Activated CD4-positive, alpha-beta memory T cell treated with anti-CD3 and anti-CD28 coated beads for 36 hours (primary cell): ENCODE measurements at places on chromosomes 13 and 19. TPM values are rescaled to one million over a fixed set of nuclear protein-coding genes. Genes with fewer than 3 reads are reported as not detected.

Gene ZNF99
- total RNA-seq: not detected

Gene C19orf25
- 26.9 TPM for total RNA-seq

Gene S1PR2
- 9.8 TPM for total RNA-seq

DNA sequence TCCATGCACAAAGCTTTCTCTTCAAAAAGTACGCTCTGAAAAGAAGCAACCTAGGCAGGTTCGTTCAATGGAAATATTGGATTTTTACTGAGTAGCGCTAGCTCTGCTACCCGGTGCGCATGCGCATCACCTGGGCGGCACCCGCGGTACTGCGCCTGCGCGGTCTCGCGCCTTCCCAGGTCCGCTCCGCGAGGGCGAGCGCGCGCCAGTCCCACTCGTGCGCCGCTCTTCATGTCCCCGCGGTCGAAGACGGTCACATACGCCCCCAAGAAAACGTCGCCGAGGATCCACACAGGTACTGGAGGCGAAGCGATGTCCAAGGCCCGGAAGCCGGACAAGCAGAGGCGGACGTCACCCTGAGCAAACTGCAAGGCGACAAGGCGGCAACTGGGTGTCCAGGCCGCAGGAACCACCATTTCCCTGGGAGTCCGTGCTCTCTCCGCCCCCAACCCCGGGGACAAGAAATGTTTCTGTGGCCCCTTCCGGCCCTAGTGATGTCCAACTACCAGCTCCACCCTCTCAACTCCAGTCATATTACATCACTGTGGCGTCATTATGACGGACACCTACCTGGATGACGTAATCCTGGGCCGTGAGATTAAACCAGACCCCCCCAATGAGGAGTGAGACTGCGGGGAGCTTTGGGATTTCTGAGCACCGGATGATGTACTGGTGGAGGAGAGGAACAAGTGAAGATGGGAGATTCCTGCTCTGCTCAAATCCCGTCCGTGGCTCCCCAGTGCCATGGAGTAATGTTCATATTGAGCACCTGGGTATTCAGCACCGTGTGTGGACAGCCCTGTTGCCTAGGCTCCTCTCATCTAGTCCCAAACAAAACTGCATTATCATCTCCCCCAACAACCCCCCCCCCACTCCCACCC, 4.8 kb upstream of the KCNC3 start:
- H3K36me3 ChIP-seq: peaks cover 25% of the 10 kb centered on the region
- H3K27me3 ChIP-seq: peaks cover 34% of the 10 kb centered on the region
- peak; percentile 87 for DNase-seq
- peaks cover 59% of the 10 kb centered on the region for H3K4me1 ChIP-seq
- H3K4me3 ChIP-seq: peak overlapping the region; percentile 79
- peak overlapping the region; percentile 94 for H3K27ac ChIP-seq

- H3K4me3 ChIP-seq: no peak overlapping the region
- H3K4me1 ChIP-seq: no peaks in the 10 kb centered on the region
- peaks cover 6% of the 10 kb centered on the region for H3K27me3 ChIP-seq
- DNase-seq: no peak
- H3K36me3 ChIP-seq: no peaks in the 10 kb centered on the region
Observed at GRCh38 chr13:110248449-110249143, 58.4 kb downstream of the COL4A1 start.
